ENCODE measurements at places on chromosomes 11 and 22.

GRCh38 chr11:9222654-9223053 is 42.5 kb downstream of the DENND5A start:
- DNase-seq, result no peak

DNA sequence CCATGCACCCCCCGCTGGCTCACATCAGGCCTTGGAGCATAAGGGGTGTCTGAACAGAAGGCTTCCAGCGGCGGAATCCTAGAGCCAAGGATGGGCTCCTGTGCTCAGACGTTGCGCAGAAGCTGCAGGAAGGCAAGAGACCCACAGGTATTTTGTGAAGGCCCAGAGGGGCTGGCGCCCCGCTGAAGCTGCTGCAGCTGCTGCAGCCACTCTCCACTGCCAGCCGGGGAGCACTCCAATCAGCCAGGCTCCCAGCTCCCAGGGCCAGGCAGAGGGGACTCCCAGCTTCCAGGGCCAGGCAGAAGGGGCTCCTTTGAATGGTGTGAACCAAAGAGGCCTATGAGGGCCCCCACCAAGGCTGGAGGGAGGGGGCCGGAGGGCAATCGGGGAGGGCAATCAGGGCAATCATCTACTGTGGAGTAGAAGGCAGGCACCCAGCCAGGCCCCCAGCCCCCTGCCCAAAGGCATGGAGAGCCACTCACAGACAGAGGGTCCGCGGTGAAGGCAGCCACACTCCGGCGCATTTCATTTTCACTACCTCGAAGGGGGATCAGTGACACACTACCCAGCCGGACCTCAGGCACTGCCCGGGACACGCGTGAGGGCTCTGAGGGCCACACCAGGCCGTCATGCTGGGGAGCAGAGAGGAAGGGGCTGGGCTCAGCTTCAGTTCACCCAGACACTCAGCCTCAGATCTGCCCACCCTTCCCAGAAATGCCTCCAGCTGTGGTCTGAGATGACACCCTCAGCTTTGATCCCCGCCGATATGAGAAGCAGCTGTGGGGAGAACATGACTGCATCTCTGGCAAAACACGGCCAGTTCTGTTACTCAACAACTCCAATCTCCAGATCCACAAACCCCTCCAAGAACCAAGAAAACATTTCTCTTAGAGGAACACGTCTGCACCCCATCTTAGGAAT is 11.6 kb upstream of the PDE2A start:
- DNase-seq, result no peak

DNA sequence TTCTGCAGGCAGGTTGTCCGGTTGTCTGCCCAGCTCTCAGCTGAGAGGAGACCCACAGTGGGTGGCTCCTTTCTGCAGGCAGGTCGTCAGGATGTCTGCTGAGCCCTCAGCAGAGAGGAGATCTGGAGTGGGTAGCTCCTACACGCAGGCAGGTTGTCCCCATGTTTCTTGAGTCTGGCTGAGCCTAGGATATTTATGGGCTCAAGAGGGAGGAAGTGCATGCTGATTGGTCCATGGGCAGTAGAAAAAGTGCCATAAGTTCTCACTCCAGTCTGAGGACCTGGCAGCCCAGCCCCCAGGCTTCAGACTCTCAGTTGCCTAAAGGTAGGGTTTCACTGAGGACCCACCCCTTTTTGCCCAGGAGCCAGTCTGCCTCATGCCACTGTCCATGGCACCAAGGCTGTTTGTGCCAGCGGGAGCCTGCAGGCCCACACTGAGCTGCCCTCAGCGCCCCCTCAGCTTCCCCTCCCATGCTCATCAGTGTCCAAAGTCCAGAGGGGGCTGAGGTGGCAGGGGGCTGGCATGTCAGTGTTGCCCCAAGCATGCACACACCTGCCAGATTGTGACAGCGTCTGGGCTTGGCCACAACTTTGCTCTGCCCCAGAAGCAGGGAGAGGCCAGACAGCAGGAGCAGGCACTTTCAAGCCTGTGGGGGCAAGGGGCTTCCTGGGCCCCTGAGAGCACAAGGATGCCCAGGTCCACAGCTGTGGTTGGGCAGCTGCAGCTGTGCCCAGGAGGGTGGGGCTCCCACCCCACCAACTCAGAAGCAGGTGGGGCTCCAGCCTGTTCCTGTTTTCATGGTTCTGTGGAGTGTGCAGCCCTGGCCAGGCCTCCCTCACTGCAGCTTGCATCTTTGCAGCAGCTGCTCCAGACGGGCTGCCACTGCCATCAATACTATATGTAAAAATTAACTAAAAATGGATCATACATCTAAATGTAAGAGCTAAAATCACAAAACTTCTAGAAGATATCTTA is 3.8 kb upstream of the RNF141 start:
- no peak for DNase-seq

- no peak for DNase-seq
Measured at GRCh38 chr11:45928535-45929215, 6.2 kb downstream of the LARGE2 start.

- no peak for DNase-seq
Measured at GRCh38 chr11:36425561-36426081, 84.5 kb downstream of the TRAF6 start.
